C1 segment of cervical spinal cord (tissue), 14 donors: ENCODE measurements at places on chromosomes 12 and 14.

DNA sequence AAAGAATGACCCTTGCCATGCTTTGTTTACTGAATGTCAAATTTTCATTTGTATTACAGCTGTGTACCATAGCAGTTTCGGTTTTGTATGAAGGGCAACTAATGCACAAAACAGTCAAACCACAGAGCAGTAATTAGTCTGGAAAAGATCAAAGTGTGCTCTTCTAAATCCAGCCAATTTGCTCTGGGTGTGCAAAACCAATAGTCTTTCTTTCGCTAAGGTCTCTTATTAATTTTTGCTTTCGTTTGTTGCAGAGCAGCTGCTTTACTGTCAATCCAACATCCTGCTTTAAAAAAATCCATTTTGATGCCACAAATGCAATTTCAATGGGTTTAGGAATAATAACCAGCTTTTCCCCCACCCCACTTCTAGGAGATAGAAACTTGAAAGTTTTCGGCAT is 114.2 kb downstream of the BRMS1L start:
- no peak for DNase-seq

- DNase-seq = no peak
These were observed 6.5 kb downstream of the CAMKK2 start for GRCh38 chr12:121289962-121290361.

DNA sequence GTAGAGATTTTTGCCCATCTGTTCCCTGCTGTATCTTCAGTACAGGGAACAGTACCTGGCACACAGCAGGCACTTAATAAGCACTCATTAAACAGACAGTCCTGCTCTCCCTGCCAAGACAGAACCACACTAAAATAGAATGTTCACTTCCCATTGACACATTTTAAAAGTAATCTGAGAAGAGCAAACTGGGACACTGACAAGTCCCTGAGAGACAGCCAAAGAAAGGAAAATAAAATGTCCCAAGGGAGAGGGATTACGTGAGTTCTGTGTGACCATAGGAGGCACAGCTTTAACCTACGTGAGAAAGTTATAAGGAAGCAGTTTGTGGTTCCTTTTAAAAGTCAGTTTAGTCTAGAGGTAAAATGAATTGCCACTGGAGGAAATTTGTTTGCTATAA is 43.9 kb upstream of the SYCP3 start:
- no peak for DNase-seq

DNA sequence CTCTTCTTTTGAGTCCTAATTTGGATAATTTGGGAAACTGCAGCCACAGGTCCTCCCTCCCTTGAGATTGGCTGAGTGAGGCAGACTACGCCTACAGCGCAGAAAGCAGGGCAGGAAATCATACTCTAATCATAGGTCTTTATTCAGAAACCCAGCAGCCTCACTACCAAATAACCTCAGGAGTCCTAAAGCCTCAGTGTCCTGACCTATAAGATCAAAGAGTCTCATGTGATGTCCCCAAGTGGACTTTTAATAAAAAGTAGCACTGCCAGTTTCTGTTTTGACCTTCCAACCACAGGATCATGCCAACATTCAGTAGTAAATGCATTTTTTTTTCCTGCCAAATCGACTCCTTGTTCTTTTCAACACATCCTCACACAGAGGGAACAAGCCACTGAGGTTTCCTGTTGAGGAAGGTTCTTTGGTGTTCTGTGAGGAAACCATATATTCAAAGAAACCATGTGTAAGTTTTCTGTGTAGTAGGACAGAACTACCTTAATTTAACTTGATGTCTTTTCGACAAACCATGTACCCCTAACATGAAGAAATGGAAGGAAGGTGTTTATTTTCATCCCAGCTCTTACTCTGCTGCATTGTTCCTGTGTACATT is 72.2 kb downstream of the VCPKMT start:
- DNase-seq = no peak

DNA sequence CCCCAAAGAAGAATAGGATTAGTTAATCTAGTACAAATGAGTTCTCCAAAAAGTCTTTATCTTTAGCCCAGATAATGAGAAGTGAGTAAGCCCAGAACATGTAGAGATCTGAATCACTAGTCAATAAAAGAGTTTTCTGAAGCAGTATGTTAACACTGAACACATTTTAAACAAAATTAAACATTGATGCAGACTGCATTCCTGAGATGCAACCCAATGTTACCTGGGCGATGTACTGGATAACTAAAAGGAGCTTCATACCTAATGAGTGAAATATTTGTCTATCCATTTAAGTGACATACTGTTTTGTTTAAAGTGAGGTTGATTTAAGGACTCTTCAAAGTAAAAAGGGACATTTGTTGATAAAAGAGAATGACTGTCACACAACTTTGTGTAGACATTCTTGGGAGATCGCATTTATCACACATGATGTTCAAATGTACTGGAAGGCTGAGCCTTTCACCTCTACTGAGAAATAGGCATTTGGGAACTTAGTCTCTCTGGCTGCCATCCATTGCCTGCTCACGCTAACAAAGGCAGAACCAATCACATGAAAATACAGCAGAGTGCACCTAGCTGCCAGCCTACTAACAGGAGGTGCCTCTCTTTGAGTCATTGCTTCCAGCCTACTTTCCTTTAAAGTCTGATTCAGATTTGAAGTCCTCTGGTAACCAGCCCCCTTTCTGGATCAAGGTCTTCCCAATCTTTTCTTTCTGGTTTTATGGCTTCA is 287.7 kb downstream of the BTG1 start:
- no peak for DNase-seq

DNA sequence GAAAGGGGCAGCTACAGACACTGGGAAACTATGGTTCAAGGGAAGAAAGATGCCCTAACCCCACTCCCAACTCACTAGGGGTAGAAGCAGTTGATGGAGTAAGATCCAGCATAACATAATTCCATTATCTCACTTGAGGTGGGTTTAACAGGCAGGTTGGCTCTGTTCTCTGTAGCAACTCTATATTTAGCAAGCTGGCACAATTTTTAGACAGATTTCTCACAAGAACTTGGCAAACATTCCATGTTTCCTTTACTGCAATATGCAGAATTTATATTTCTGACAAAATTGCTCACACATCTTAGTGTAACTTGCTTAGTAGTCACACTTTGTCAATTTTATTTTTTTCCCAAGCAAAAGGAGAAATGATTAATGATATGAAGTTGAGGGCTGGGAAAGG is 475.4 kb downstream of the RMST start:
- DNase-seq = no peak

GRCh38 chr14:45238988-45239387 is 14.0 kb downstream of the MIS18BP1 start:
- no peak for DNase-seq

- no peak for DNase-seq
These were observed 121.6 kb downstream of the SCARB1 start for GRCh38 chr12:124742111-124742510.

DNA sequence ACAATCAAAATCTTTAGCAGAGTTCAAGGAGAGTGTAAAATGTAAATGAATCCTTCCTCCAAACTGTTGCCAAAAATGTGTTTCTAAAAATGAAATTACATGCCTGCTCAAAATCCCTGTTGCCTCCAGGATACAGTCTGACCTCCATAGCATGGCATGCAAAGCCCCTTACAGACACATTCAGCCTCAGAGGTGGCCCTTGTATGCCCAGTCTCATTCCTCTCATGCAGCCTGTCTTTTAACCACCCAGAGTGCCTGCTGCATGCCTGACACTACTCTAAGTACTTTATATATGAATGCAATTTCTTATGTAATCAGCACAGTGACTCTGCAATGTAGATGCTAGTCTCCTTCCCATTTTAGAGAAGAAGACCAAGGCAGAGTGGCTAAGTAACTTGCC is 24.4 kb upstream of the PTPRQ start:
- no peak for DNase-seq
